ENCODE measurements at places on chromosomes 16 and 17.

DNA sequence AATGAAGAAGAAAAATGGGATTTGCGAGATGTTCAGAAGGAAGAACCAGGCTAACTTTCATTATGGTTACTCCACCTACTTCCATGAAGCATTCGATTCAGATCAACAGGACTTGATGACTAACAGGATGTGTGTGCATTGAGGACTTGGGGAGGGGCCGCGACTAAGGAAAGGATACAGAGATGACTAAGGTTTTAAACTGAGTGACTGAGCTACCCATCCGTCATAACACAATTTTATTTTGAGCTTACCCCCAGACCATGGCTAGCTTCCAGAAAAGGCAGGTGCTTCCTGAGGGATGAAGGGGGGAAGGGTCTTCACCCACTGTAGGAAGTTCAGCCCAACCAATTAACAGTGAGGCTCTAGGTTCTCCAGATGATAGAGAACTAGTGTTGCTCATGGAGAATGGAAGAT is 2.5 kb upstream of the CDYL2 start:
- no peak for DNase-seq

- DNase-seq = peak; percentile 19
These were observed 12.4 kb downstream of the TEX14 start for GRCh38 chr17:58679263-58680037.

- DNase-seq = no peak
These were observed 9.3 kb downstream of the PGAP3 start for GRCh38 chr17:39678340-39679116.

DNA sequence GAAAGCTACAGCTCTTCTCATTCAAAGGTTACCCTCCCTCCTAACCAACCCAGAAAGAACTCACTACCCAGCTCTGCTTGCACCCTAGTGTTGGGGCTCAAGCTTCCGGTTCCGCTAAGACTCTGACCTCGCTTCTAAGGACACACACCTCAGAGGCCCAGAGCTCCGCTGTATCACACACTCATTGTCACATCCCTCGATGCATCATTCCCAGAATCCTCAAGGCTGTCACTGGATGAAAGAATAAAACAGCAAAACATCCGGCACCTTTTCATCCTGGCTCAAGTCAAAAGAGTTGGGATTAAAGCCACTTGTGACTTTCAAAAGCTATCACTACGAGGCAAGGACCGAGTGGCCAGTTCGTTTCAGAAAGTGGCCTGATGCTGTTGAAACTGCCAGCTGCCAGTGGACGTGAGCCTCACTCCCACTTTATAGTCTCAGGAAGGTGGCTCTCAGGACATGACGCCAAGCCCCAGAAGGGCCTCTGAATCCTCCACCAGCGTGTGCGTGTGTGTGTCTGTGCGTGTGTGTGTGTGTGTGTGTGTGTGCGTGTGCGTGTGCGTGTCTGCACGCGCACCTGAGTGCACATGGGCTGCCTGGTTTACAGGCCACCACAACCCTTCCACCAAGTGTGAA is 29.0 kb downstream of the ZFHX3 start:
- no peak for DNase-seq

- DNase-seq = peak; percentile 88
These were observed 561 bp upstream of the HERPUD1 start for GRCh38 chr16:56931271-56931891.
